NCI-H748 treated with DMSO at 0.1 percent for 48 hours (cell line): ENCODE measurements at places on chromosomes 13 and 19.

- peak; percentile 56 for DNase-seq
Measured at GRCh38 chr13:30024125-30024865, 173.9 kb upstream of the UBL3 start.

DNA sequence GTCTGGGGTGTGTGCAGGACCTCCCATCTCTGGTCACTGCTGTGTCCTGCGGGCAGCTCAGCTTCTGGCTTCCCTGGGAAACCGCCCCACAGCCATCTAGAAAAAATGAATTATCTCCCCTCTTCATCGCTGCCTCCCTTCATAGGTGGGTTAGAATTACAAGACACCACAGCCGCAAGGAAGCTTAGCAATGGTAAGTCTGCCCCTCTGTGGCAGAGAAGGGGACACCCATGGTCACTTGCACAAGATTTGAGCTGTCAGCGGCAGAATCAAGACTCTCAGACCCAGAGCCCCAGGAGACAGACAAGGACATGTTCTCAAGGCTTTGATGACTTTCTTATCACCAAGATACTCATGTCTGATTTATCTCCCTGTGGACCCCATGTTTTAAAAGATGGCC, 110.8 kb upstream of the PABPC3 start:
- no peak for DNase-seq

GRCh38 chr19:6750062-6750461, 10.6 kb downstream of the TRIP10 start:
- no peak for DNase-seq

- DNase-seq: no peak
Measured at GRCh38 chr13:39784347-39784746, 128.9 kb downstream of the COG6 start.

DNA sequence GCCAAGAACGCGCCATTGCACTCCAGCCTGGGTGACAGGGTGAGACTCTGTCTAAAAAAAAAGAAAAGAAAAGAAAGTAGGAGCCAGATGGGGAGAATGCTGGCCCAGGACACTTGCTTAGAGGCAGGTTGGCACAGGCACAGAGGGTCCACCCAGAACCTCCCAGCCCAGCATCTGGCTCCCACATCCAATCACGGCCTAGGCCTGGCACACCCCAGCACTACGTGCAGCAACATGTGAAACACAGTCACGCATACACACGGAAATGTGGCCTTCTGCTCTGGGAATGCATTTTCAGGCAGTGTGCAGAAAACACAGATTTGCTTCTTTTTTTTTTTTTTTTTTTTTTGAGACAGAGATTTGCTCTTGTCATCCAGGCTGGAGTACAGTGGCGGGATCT, 20.9 kb upstream of the FOSB start:
- no peak for DNase-seq

DNA sequence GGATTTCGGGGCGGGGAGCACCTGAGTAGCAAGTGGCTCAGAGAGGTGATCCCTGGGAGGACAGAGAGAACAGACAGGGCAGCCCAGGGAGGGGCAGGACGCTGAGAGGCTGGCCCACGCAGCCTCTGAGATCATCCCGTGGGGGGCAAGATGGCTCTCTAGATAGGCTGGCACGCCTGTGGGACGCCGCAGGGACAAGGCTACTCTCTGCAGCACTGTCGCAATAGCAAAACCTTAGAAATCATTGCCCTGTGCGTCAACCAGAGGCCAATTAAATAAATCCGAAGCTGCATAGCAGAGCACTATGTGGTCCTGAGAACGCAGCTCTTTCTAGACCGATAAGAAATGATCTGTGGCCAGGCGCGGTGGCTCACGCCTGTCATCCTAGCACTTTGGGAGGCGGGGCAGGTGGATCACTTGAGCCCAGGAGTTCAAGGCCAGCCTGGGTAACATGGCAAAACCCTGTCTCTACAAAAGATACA, 5.1 kb downstream of the PEX11G start:
- no peak for DNase-seq

GRCh38 chr13:25687471-25688225, 315.9 kb downstream of the ATP8A2 start:
- peak; percentile 89 for DNase-seq

DNA sequence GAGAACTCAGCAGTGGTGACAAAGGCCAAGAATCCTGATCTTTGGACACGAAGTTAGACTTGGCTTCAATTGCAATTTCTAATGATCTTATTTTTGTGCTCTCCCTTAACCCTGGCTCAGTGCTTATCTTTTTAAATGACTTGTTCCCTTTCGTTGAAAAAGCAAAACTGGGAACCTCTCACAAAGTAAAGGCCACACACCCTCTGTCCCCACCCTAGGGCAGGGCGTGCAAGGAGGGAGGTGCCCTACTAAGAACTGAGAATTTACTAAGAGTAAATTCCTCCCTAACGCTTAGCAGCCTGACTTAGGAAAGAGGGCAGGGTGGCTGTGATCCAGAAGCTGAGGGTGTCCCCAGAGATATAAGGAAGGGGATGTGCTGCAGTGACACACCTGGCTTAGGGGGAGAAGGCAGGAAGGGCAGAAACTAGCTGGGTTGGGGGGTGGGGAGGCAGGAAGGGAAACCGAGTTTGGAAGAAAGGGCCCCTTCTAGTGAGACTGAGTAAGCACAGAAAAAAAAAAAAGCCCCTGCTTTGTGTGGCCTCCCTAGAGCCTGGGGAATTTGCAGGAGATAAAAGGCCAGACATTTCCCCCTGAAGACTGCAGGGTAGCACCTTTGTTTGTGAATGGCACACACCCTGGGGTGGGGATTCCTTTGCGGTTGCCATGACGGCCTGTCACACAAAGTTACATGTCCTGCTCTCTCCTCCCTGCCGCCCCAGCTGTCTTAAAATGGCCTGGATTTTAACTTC, 435.1 kb downstream of the EFNB2 start:
- peak; percentile 42 for DNase-seq

GRCh38 chr13:79398127-79398526, 7.9 kb downstream of the RBM26 start:
- DNase-seq: no peak

DNA sequence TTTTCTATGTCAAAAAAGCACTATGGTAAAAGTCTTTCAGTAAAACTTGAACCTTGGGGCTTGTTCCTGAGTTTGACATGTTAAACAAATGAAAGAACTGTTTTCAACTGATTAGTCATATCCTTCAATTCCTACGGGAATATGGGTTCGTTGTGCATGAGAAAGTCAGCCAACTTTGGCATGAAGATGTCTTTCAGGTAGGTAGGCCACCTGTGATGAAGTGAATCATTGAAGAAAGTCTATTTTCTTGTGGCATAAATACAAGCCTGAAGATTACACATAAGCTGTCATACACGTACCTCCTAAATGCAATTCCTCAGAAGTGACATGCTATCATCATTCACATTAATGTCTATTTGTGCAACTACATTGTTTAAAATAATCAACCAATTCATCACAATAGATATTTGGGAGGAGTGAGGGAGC, 513.0 kb downstream of the IRS2 start:
- no peak for DNase-seq

DNA sequence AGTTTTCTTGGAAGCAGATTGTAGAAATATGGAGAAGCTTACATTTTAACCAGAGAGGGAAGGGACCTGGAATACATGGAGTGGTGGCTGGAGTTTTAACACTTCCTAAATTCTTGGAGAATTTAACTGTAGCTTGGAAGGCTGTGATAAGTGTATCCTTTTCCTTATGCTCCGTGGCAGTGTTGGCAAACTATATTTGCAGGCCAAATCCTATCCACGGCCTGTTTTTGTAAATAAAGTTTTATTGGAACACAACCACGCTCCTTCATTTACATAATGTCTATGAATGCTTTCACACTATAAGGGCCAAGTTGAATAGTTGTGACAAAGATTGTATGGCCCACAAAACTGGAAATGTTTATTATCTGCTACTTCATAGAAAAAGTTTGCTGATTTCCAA, 110.6 kb upstream of the MIR17HG start:
- DNase-seq: no peak

- no peak for DNase-seq
Measured at GRCh38 chr19:15118248-15118647, 11.0 kb downstream of the SYDE1 start.

- peak; percentile 66 for DNase-seq
Measured at GRCh38 chr13:20702915-20703779, at the start of gene IL17D. Gene IL17D, plus strand, starts transcription at chr13:20703699. Its CDS starts 303 bp downstream, at chr13:20704002.

DNA sequence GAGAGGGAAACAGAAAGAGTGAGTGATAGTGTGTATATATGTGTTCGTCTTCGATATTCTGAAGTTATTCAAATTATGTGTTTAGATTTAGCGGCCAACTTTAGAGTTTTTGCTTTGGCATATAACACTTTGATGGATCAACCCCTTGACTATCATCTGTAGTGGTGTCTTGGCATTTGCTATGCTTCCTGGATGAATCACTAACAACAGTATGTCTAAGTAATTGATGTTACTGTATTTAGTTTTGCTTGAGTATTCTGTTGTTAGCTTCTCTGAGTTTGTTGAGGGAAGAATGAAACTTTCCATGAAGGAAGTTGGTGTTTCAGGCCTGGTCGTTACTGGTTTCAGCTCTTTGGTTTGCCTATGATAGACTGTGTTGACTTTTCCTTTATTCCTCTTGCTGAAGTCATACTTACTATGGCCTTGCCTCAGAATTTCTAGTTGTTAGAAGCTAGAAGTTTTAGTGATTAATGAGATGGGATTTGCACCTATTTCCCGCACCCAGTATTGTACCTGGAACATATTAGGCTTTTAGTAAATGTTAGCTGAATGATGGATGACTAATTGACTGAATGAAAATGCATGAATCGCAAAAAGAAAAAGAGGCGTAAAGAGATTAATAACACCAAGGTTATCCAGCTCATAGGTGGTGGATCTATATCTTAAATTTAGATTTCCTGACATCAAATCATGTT, 20.7 kb downstream of the NDFIP2 start:
- no peak for DNase-seq

DNA sequence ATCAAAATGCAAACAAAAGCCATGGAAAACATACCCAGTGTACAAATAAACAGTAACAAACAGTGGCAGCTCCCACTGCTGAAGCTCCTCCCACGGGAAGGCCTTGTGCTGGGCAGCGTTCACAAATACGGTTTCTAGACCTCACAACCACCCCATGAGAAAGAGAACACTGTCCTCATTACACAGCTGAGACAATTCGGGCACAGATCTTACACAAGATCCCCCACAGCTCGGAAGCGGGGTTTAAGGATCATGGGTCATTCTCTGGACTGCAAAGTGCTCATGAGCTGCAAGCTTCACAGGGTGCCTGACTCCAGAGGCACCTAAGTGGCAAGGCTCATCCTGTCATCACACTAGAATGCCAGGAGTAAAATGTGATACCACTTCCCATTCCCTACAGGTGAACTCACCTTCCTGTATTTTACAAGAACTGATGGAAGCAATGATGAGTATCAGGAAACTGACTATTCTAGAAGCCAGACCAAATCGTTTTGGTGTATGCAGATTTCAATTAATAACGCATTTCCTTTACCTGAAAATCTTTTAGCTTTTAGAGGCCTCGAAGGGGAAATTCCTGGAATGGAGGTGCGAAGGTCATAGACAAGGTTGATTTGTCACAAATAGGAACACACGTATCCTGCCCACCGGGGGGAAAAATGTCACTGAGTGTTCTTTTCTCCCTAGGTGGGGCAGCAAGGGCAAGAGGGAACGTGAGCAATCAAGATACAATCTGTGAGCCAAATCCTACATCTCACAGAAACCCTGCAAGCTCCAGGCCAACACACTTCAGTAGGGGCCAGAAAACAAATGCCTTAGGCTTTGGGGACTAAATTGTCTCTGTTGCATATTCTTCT, 41.2 kb downstream of the STK24 start:
- no peak for DNase-seq

DNA sequence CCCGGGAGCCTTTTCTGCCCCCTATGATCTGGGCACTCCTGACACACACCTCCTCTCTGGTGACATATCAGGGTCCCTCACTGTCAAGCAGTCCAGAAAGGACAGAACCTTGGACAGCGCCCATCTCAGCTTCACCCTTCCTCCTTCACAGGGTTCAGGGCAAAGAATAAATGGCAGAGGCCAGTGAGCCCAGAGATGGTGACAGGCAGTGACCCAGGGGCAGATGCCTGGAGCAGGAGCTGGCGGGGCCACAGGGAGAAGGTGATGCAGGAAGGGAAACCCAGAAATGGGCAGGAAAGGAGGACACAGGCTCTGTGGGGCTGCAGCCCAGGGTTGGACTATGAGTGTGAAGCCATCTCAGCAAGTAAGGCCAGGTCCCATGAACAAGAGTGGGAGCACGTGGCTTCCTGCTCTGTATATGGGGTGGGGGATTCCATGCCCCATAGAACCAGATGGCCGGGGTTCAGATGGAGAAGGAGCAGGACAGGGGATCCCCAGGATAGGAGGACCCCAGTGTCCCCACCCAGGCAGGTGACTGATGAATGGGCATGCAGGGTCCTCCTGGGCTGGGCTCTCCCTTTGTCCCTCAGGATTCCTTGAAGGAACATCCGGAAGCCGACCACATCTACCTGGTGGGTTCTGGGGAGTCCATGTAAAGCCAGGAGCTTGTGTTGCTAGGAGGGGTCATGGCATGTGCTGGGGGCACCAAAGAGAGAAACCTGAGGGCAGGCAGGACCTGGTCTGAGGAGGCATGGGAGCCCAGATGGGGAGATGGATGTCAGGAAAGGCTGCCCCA, 8.5 kb upstream of the CEACAM7 start:
- no peak for DNase-seq

DNA sequence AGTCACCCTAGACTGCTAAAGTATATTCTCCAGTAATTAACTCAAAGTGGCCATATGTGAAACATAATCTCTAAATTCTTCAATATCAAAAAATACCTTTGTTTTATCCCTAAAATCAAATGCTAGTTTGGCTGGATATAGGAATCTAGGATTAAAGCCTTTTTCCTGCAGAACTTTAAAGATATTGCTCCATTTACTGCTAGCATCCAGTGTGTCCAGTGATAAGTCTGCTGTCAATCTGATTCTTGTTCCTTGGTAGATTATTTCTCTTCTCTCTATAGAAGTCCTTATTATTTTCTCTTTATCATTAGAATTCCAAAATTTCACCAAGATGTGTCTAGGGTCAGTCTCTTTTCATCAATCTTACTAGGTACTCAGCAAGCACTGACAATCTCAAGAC, 384.6 kb downstream of the FGF14 start:
- DNase-seq: peak; percentile 15

DNA sequence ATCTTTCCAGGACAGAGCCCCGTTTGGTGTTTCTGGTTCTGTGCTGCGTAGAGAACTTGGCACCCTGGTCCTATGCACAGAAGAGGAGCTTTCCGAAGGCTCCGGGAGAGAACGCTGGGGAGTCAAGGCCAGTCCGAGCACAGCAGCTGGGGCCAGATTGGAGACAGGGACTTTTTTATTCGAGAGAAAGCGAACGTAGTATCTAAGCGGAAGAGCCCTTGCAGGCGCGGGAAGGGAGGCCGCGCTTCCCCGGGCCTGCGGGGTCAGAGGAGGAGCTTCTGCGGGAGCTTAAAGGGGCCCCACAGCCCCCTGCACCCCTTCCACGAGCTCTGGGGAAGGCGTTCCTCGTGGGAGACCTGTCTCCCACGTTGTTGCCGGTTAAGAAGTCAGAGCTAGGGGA, 48.6 kb upstream of the ARHGEF7 start:
- no peak for DNase-seq

- no peak for DNase-seq
Measured at GRCh38 chr13:63954683-63955082, 2539.0 kb upstream of the PCDH20 start.
